Spinal cord (tissue), 10 donors: ENCODE measurements at places on chromosomes 13 and 19. TPM values are rescaled to one million over a fixed set of nuclear protein-coding genes. Genes with fewer than 3 reads are reported as not detected.

DNA sequence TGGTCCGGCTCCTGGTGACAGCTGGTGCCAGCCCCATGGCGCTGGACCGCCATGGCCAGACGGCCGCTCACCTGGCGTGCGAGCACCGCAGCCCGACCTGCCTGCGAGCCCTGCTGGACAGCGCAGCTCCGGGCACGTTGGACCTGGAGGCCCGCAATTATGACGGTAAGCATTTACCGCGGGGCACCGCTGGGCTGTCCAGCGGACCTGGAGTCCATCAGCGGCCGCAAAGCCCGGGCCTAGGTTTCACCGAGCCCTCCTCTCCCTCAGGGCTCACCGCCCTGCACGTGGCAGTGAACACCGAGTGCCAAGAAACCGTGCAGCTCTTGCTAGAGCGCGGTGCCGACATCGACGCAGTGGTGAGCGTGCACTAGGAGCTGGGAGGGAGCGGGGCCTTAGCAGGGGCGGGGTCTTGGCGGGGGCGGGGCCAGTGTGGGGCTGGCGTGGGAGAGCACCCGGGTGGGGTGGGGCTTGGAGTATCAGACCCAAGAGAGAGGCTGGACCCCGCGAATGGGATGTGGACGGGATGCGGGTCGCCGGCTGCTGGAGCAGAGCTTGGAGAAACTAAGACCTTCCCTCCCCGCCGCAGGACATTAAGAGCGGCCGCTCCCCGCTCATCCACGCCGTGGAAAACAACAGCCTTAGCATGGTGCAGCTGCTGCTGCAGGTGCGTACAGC lies 8.7 kb downstream of the BCL3 start:
- H3K36me3 ChIP-seq = peaks cover 3% of the 10 kb centered on the region
- peaks cover 54% of the 10 kb centered on the region for H3K27me3 ChIP-seq
- H3K4me3 ChIP-seq = peak overlapping the region; percentile 59
- H3K4me1 ChIP-seq = peaks cover 46% of the 10 kb centered on the region
- peak overlapping the region; percentile 73 for H3K27ac ChIP-seq
- DNase-seq = no peak

DNA sequence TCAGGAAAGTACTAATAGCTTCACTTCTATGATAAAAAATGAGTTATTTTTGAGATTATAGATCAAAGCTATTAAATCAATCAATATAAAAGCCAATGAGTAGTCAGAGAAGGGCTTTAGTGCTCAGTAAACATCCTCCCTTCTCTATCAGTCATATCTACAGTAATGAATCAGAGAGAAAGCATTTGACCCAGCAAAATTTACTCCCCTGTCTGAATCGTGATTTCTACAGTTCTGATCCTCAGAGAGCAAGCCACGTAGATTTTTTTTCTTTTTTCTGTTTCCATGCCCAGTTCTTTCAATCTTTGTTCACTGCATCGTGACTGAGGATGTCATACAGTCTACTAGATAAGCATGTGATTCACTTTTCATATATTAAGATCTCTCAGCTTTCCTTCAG lies 16.2 kb upstream of the MBNL2 start:
- no peaks in the 10 kb centered on the region for H3K4me1 ChIP-seq
- no peaks in the 10 kb centered on the region for H3K27me3 ChIP-seq
- no peak overlapping the region for H3K27ac ChIP-seq
- no peaks in the 10 kb centered on the region for H3K36me3 ChIP-seq
- no peak for DNase-seq
- no peak overlapping the region for H3K4me3 ChIP-seq

DNA sequence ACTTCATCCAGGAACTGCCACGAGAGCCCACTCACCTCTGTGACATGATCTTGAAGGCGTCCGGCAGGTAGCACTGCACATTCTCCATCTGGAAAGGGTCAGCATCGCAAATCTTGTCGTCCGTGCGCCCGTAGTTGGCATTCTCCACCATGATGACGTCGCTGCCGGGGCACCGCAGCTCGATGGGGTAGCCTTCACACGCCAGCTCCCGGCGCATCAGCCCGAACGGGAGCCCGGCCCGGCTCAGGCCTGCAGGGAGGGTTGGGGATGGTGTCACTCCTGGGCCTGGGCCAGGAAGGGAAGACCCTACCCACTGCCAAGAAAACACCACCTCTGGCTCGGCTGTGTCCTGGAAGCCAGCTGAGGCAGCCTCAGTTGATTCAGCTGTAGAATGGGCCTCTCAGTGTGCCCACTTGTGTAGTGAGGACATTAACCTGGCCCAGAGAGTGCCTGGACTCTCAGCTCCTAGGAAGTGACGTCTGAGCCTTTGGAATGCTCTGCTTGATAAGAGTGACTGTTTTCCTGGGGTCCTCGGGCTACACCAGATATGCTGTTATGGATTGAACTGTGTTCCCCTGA lies 28.4 kb downstream of the ADGRL1 start:
- DNase-seq = no peak
- no peak overlapping the region for H3K4me3 ChIP-seq
- H3K36me3 ChIP-seq = peaks cover 79% of the 10 kb centered on the region
- no peaks in the 10 kb centered on the region for H3K27me3 ChIP-seq
- no peak overlapping the region for H3K27ac ChIP-seq
- H3K4me1 ChIP-seq = peaks cover 11% of the 10 kb centered on the region

- no peaks in the 10 kb centered on the region for H3K27me3 ChIP-seq
- no peak overlapping the region for H3K4me3 ChIP-seq
- H3K27ac ChIP-seq = no peak overlapping the region
- DNase-seq = peak; percentile 38
- H3K36me3 ChIP-seq = no peaks in the 10 kb centered on the region
- H3K4me1 ChIP-seq = peaks cover 8% of the 10 kb centered on the region
These were observed 33.0 kb upstream of the VSTM2B start for GRCh38 chr19:29492769-29493168.

CHST8 gene
- 17.7 TPM for polyA plus RNA-seq

PCDH8 gene
- 56.0 TPM for polyA plus RNA-seq

CACNG8 gene
- 17.8 TPM for polyA plus RNA-seq

SAMD4B gene
- polyA plus RNA-seq = 129 TPM
